ENCODE measurements at places on chromosomes 13 and 19. TPM values are rescaled to one million over a fixed set of nuclear protein-coding genes. Genes with fewer than 3 reads are reported as not detected.
A peak's percentile ranks its signal among the peaks of the same experiment; 100 is the strongest.

Gene CD70
- not detected for total RNA-seq

Gene COX6B1
- 196 TPM for total RNA-seq

- DNase-seq, result peak; percentile 83
These were observed 13.9 kb downstream of the FCHO1 start for GRCh38 chr19:17765069-17765618.

Gene KIR2DL3
- not detected for total RNA-seq

Measured in aorta (tissue), 5 donors.